Occipital lobe (tissue), 3 donors: ENCODE measurements at places on chromosomes 5 and 9. TPM values are rescaled to one million over a fixed set of nuclear protein-coding genes. Genes with fewer than 3 reads are reported as not detected.

TMEM215 gene
- 1.1 TPM for total RNA-seq

SLC26A2 gene
- total RNA-seq, result 13.6 TPM

GRCh38 chr5:100232736-100233135 lies 302.4 kb upstream of the FAM174A start:
- no peak for DNase-seq

DNA sequence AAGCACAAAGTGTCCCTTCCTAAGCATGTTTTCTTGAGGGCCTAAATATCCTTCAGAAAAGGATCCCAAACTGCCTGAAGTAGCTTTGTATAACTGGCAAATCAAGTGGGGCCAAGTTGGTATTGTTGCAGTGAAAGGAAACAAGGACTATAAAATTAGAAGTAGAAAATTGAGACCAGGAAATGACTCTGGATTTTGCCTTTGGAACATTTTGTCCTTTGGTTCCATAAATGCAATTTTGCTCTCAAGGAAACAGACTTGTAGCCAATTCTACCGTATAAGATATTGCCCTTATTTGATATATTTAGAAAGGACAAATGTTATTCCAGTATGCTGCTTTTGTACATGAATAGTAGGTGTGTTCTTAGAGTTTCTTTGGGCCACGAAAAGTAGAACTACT lies 34.4 kb downstream of the RABGAP1 start:
- no peak for DNase-seq

DNA sequence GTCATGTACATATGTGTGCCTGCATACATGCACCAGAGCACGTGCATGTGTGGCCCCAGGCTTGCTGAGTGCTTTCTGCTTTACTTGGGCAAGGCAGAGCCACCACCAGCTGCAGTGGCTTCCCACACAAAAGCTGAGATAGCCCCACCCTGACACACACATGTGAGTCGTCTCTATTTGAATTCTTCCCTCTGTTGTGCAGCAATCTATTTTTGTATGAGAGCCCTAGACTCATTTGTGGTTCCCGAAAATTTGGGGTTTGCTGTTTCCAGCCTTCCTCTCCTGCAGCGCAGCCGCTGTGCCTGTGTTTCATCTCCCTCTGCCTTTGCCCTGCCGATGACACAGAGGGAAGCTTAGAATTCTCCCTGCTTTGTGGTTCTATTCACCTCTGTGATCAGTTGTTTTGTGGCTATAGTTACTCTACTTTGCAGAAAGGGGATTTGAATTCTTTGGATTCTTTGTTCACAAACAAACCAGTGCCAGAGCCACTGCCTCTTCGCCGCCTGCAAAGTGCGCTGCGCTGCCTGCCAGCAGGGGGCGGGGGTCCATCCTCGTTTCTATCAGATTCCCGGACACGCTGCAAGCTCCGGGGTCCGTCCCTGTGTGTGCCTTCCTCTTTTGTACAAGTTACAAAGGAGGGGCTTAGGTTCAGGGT lies 95.8 kb upstream of the DAP start:
- DNase-seq, result peak; percentile 43

GRCh38 chr5:3349704-3350565 lies 245.7 kb upstream of the IRX1 start:
- DNase-seq, result no peak

DNA sequence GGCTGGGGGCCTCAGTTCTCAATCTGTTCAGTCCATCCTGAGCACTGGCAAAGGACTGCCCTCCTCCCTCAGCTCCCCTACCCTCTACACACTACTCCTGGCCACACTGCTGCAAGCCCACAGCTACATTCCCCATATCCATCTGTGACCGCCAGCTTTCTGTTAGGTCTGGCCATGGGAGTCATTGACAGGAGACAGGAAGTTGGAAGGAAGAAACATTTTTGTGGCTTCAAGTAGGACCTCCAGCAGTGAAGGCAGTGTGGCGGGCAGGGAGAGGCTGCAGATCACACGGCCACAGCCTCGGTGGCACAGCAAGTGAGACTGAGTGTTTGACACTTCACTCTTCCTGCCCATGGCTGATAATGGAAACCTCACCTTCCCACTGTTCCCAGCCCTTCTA lies 55.9 kb downstream of the SECISBP2 start:
- DNase-seq, result no peak

- DNase-seq, result no peak
Measured at GRCh38 chr9:72443855-72444254, 77.6 kb upstream of the TMC1 start.
